Bronchial smooth muscle cell (primary cell): ENCODE measurements at places on chromosomes 3 and 15. TPM values are rescaled to one million over a fixed set of nuclear protein-coding genes. Genes with fewer than 3 reads are reported as not detected.

Gene NRROS
- 0.34 and 0.63 TPM in 2 replicates for total RNA-seq

Gene ZNF501
- 7.7 and 9.0 TPM in 2 replicates for total RNA-seq

Gene KBTBD8
- 0.77 and 1.4 TPM in 2 replicates for total RNA-seq

Gene CMTM7
- 2.1 and 3.8 TPM in 2 replicates for total RNA-seq

Gene MUSTN1
- not detected in 2 replicates for total RNA-seq

Gene NMB
- 1.3 and 2.4 TPM in 2 replicates for total RNA-seq

Gene CLDN16
- total RNA-seq: not detected in 2 replicates

Gene IL20RB
- total RNA-seq: 0.47 and 2.3 TPM in 2 replicates

Gene DUOX2
- under 0.01 TPM in 2 replicates for total RNA-seq

Gene SCN5A
- under 0.01 and 0.09 TPM in 2 replicates for total RNA-seq

Gene THAP10
- total RNA-seq: 1.3 and 1.5 TPM in 2 replicates

Gene KIF7
- 13.4 and 15.1 TPM in 2 replicates for total RNA-seq

Gene CTXN2
- total RNA-seq: not detected in 2 replicates

Gene SPTSSB
- under 0.01 and 0.09 TPM in 2 replicates for total RNA-seq

Gene LTF
- not detected in 2 replicates for total RNA-seq

Gene CHAC1
- total RNA-seq: 2.7 and 4.4 TPM in 2 replicates

Gene NAA80
- total RNA-seq: 2.2 and 3.8 TPM in 2 replicates

Gene SH2D7
- not detected in 2 replicates for total RNA-seq

Gene FBXW12
- not detected in 2 replicates for total RNA-seq

Gene GP9
- not detected in 2 replicates for total RNA-seq

Gene SPINK8
- not detected in 2 replicates for total RNA-seq

Gene POLQ
- total RNA-seq: 1.9 and 2.7 TPM in 2 replicates

Gene P2RY1
- total RNA-seq: 0.26 and 2.5 TPM in 2 replicates

Gene TMOD3
- 26.9 and 37.0 TPM in 2 replicates for total RNA-seq

Gene ADGRG7
- total RNA-seq: not detected in 2 replicates

Gene ACAN
- under 0.01 and 0.09 TPM in 2 replicates for total RNA-seq

Gene LSAMP
- 10.7 and 15.8 TPM in 2 replicates for total RNA-seq

Gene CERS3
- 0.43 TPM in 1 of 2 replicates, not detected in the other for total RNA-seq

Gene CELF6
- 0.26 and 0.47 TPM in 2 replicates for total RNA-seq

Gene CASR
- not detected in 2 replicates for total RNA-seq

Gene SATB1
- total RNA-seq: 12.1 and 15.2 TPM in 2 replicates

Gene LEKR1
- 0.26 and 0.32 TPM in 2 replicates for total RNA-seq

Gene MINAR1
- 0.43 and 0.63 TPM in 2 replicates for total RNA-seq

Gene ACTC1
- 0.16 TPM in 1 of 2 replicates, not detected in the other for total RNA-seq
